Activated T-helper 1 cell treated with anti-CD3 and anti-CD28 coated beads, Interleukin-2, amount 50 U/mL, for 16 hours (primary cell): ENCODE measurements at places on chromosomes 12 and 14.

GRCh38 chr12:47378907-47379306 is 299.1 kb upstream of the AMIGO2 start:
- DNase-seq, result no peak

- DNase-seq, result no peak
Measured at GRCh38 chr12:104505095-104505818, 48.5 kb downstream of the CHST11 start.

- DNase-seq, result no peak
Measured at GRCh38 chr12:12523229-12523628, 39.4 kb downstream of the DUSP16 start.

DNA sequence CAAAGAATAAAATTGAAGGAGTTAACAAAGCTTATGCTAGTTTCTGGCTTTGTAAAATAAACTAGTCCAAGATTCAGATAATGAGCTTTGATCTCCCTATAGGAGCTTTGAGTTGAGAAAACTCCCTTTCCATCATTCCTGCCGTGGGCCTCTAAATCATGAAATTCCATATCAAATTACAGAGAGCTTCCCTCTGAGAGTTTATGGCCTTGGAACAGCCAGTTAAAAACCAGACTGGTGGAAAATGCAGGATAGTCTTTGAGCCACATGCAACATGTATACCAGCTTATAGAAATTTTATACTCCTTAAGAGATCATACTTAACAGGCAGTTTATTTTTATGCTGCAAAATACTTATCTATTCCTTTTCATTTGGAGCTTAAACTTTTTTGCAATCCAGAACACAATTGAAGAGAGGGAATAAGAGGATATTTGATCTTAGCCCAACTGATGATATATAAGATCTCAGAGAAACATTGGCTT is 175.8 kb upstream of the ATP2B1 start:
- no peak for DNase-seq

- DNase-seq, result no peak
Measured at GRCh38 chr14:104545151-104545941, 34.2 kb upstream of the C14orf180 start.

DNA sequence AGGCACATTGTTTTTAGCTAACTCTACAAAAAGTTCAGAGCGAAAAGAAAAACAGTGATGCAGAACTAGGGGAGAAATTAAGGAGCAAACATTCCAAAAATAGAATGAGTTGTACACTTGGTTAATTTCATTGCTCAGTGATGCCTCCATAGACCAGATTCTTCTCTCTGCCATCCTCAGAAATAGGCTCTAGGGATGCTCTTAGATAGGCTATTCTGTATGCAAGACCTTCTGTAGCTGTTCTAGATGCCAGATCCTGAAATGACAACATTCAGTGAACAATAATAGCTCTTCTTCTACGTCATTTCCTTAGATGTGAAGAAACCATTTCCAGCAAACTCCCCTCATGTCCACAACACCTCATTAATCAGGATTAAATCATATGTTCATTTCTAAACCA is 466.3 kb downstream of the DIO2 start:
- DNase-seq, result no peak

- no peak for DNase-seq
Measured at GRCh38 chr14:73283608-73284379, 46.5 kb downstream of the PAPLN start.
